ENCODE measurements at places on chromosomes 5 and 9. TPM values are rescaled to one million over a fixed set of nuclear protein-coding genes. Genes with fewer than 3 reads are reported as not detected.

DNA sequence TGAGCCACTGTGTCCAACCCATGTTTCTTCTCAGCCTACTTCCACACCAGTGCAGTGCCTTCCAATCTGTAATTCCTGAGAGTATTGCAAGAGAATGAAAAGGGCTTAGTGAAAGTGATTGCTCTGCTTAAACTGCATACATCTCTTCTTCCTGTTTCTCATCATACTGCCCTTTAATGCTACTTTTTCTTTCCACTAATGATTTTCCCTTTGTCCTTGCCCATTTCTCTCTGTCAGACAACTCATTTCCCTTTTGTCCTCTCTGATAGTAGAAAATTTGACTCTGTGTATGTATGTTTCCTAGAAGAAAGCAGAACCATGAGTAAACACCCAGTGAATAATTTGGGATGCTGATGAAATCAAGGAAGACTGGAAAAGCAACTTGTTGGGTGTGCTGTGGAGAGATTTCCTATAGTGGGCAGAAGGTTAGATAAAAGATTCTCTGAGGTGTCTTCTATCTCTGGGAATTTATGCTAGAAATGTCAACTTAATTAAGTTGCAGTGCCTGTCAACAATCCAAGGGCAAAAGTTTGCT lies 102.2 kb upstream of the CHD1 start:
- H3K4me3 ChIP-seq = no peak overlapping the region
- H3K36me3 ChIP-seq = no peaks in the 10 kb centered on the region
- no peak for DNase-seq
- no peak overlapping the region for H3K27ac ChIP-seq

DNA sequence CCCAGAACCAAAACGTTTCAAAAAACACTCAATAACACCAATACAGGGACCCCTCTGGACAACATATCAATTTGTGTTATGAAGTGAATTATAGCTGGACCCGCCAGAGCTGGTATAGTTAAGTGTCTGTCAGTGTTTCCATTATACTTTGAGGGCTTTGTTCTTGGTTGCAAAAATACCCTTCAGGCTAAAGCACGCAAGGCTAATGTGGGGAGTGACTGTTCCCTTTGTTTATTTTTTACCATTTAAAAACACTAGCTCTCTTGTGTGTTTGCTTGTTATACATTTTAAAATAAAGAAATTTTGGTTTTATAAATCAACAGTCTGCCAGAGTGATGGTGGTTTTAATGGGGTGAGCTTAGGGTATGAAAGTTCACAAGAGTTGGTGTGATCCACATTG lies 859.5 kb downstream of the PTPRD start:
- no peak overlapping the region for H3K4me3 ChIP-seq
- no peaks in the 10 kb centered on the region for H3K4me1 ChIP-seq
- H3K27ac ChIP-seq = no peak overlapping the region
- no peak for DNase-seq

GRCh38 chr5:119435436-119436132 lies 16.7 kb upstream of the HSD17B4 start:
- DNase-seq = no peak
- no peaks in the 10 kb centered on the region for H3K36me3 ChIP-seq
- H3K27ac ChIP-seq = no peak overlapping the region
- no peaks in the 10 kb centered on the region for H3K4me1 ChIP-seq
- no peaks in the 10 kb centered on the region for H3K27me3 ChIP-seq

DNA sequence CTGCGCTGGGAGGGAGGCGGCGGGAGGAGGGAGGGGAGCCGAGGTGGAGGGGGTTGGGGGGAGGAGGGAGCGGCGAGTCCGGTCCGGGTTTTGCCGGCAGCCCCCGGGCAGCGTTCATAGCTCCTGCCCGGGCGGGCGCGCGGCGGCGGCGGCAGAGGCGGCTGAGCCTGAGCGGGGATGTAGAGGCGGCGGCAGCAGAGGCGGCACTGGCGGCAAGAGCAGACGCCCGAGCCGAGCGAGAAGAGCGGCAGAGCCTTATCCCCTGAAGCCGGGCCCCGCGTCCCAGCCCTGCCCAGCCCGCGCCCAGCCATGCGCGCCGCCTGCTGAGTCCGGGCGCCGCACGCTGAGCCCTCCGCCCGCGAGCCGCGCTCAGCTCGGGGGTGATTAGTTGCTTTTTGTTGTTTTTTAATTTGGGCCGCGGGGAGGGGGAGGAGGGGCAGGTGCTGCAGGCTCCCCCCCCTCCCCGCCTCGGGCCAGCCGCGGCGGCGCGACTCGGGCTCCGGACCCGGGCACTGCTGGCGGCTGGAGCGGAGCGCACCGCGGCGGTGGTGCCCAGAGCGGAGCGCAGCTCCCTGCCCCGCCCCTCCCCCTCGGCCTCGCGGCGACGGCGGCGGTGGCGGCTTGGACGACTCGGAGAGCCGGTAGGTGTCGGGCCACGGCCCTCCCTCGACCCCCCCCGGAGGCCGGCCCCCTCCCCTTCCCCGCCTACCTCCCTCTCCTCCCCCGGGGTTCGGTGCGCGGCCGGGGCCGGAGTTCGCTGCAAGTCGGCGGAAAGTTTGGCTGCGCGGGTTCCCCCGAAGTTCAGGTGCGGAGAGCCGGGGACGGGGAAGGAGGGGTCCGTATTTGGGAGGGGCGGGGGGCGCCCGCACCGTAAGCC lies at the start of gene CXXC5:
TSS of gene CXXC5 (plus strand) at position 145 of the 877 bp plus-strand sequence. CDS start 32,175 bp downstream, outside the sequence.
- H3K4me3 ChIP-seq = peak within 1 kb of the TSS; percentile 85
- DNase-seq = peak; percentile 83
- no peaks in the 10 kb centered on the region for H3K27me3 ChIP-seq
- no peaks in the 10 kb centered on the region for H3K36me3 ChIP-seq

GRCh38 chr5:59845730-59846129 lies 47.8 kb downstream of the PDE4D start:
- DNase-seq = no peak
- H3K4me3 ChIP-seq = no peak overlapping the region
- H3K27me3 ChIP-seq = no peaks in the 10 kb centered on the region
- no peaks in the 10 kb centered on the region for H3K36me3 ChIP-seq
- H3K4me1 ChIP-seq = no peaks in the 10 kb centered on the region

DNA sequence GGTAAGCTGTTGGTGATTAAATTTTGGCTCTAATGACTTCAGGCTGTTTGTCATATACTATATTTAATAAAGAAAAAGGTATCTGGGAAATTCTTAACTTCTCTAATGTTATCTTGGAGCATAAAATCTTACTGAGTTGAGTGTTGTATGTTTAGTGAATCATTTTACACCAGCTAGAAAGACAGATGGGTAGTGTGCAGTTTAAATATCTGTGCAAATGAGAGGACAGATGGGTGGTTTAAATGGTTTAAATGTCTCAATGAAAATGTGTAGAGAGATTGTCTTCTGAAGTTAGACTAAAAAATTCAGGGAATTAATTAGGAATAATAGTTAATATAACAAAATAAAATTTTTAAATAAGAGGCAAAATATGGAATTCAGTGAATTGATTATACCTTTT lies 114.5 kb downstream of the FER start:
- DNase-seq = no peak
- H3K36me3 ChIP-seq = no peaks in the 10 kb centered on the region
- no peak overlapping the region for H3K27ac ChIP-seq
- no peaks in the 10 kb centered on the region for H3K4me1 ChIP-seq
- no peak overlapping the region for H3K4me3 ChIP-seq

DNA sequence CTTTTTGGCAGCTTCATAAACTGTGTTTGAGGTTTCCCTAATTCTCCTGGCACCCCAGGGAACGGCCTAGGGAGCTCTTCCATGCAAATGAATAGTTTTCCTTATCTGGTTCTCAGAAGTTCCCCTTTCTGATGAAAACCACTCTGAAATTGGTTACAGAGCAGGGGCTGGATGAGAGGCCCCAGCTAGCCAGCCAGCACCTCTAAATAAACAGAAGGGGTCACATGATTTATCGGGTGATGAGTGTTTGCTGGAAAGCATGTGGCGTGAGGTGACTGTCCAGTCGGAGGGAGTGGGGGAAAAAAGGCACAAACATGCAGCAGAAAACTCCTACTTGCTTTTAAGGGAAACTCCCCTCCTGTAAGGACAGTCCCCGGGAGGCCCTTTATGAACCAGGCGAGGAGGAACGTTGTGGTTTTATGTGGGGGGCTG lies 261.2 kb upstream of the ANKRD55 start:
- H3K4me1 ChIP-seq = peaks cover 11% of the 10 kb centered on the region
- no peaks in the 10 kb centered on the region for H3K36me3 ChIP-seq
- H3K27ac ChIP-seq = no peak overlapping the region
- DNase-seq = no peak
- no peaks in the 10 kb centered on the region for H3K27me3 ChIP-seq

DNA sequence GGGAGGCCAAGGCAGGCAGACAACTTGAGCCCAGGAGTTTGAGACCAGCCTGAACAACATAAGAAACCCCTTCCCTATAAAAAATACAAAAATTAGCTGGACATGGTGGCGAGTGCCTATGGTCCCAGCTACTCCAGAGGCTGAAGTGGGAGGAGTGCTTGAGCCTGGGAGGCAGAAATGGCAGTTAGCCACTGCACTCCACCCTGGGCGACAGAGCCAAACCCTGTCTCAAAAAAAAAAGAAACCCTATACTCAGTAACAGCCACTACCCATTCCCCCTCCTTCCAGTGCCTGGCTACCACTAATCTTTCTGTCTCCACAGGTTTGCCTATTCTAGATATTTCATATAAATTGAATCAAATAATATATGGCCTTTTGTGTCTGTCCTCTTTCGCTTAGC lies 14.3 kb upstream of the SIL1 start:
- H3K27ac ChIP-seq = no peak overlapping the region
- DNase-seq = no peak
- H3K4me3 ChIP-seq = no peak overlapping the region
- H3K4me1 ChIP-seq = peaks cover 8% of the 10 kb centered on the region

DNA sequence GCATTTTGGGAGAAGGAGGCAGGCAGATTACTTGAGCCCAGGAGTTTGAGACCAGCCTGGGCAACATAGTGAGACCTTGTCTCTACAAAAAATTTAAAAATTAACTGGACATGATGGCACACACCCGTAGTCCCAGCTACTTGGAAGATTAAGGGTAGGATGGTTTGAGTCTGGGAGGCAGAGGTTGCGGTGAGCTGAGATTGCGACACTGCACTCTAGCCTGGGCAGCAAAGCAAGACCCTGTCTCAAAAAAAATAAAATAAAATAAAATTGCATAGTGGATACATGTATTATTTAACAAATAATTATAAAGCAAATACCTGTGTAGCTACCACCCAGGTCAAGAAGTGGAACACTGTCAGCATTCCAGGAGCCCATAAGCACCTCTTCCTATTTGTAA lies 90.1 kb downstream of the CDC42SE2 start:
- peaks cover 4% of the 10 kb centered on the region for H3K4me1 ChIP-seq
- H3K36me3 ChIP-seq = no peaks in the 10 kb centered on the region
- H3K4me3 ChIP-seq = no peak overlapping the region
- no peak overlapping the region for H3K27ac ChIP-seq
- DNase-seq = no peak

DNA sequence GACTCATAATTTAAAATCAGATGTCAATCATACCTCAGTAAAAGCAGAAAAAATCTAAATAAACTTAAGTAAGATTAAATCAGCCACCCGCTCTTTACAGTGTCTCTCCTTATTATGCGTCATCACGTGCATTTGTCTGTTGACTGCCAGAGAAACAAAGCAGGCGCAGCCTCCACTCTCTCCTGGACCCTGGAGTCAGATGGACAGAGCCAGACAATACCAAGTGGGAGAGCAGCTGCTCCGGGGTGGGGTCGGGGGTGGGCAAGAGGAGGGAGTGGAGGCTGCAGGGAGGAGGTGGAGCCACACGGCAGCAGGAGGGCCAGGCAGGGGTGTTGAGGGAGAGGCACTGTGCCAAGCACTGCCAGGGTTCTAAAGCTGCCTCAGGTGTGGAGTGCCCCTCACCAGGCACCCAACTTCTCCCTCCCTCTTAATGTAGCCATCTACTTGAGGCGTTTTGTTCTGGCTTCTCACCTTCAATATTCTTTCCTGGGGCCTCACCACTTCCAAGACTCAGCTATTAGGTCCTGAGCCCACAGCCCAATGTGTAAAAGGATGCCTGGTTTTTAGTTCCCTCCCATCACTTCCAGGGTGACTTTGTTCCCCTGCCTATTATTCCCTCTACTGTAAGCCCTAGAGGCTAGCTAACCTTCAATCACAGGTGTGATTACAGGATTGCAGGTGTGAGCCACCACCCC lies 96.3 kb downstream of the GLDC start:
- H3K4me3 ChIP-seq = no peak overlapping the region
- no peak for DNase-seq
- H3K4me1 ChIP-seq = no peaks in the 10 kb centered on the region
- no peaks in the 10 kb centered on the region for H3K27me3 ChIP-seq
- no peaks in the 10 kb centered on the region for H3K36me3 ChIP-seq

GRCh38 chr9:21023861-21024260 lies 7.6 kb downstream of the HACD4 start:
- DNase-seq = no peak
- H3K36me3 ChIP-seq = no peaks in the 10 kb centered on the region
- no peaks in the 10 kb centered on the region for H3K4me1 ChIP-seq
- no peak overlapping the region for H3K4me3 ChIP-seq

GRCh38 chr5:78025540-78025939 lies 249.4 kb upstream of the TBCA start:
- H3K27ac ChIP-seq = no peak overlapping the region
- H3K36me3 ChIP-seq = no peaks in the 10 kb centered on the region
- no peak for DNase-seq

DNA sequence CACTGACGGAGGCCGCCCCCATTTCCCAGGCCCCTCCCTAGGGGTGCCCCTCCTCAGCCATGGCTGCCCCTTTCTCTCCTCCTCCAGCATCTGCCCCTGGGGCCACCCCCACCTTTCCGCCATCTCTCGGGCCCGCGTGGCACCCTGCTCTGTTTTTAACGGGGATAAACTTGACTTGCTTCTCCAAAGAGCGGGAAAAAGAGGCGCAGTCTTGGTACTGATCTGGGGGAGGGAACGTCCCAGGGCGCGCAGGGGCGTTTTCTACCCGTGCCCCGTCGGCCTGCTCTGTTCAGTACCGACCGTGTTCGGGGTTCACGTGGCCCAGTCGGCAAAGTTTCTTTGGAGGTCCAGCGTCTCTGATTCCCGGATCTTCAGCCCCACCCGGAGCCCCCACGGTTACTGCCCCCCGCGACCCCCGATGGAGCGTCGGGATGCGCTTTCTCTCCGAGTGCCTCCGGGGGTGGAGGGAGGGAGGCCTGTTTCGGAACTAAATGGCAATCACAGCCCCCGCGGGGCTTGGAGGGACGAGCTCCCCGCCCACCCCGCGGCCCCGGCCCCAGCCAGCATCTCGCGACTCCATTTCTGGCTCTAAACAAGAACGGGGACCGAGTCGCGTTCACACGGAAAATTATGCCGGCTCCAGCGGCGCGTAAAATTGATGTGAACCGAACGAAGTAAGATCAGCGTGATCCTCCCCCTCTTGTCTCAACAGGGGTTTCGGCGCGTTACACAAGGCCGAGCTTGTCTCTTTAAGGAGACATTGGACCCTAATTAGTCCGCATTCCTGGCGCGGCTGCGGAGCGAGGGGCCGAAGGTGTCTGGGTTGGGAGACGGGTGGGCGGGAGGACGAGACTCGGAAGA lies 1.1 kb upstream of the TLE4 start:
- H3K27me3 ChIP-seq = no peaks in the 10 kb centered on the region
- H3K4me1 ChIP-seq = peaks cover 26% of the 10 kb centered on the region
- no peaks in the 10 kb centered on the region for H3K36me3 ChIP-seq
- peak overlapping the region; percentile 83 for H3K4me3 ChIP-seq

The CENPH gene
- 3.3 TPM for total RNA-seq

The EXOC3 gene
- total RNA-seq = 43.6 TPM

The KIF24 gene
- total RNA-seq = 3.1 TPM

The GRXCR2 gene
- not detected for total RNA-seq

Measured in upper lobe of left lung (tissue), 6 donors.